D721Med (cell line): ENCODE measurements at places on chromosomes 7 and 10.

DNA sequence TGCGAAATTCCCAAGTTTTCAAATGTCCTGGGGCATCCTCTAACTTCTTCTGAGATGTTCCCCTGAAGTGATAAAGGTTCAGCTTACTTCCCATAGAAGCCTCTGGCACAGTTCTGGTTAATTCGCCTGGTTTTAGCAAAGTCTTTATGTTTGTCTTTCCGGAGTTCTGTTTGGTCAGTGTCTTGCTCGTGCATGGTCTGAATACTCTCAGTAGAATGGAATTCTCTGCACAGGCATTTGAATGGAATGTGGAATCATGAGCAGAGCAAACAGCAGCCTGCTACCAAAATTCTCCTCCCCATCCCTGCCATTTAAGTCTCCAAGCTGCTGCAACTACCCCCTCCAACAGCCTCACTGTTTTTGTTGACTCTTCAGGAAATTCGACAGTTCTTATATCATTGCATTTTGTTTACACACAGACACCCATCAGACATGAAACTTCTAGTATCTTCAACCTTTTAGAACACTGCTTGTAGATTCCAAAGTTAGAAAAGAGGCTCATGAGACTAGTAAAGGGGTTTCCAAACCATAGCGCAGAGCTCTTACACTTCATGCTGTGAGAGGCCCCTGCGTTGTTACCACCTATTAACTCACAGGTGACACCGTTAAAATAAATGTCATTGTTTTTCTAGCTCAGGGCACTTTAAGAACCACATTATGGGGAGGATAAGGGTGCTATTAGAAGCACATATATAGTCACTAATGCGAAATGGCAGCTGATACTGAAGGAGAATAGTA lies 129.7 kb downstream of the PLCE1 start:
- DNase-seq, result no peak

GRCh38 chr7:4800926-4801838 lies 25.8 kb downstream of the AP5Z1 start:
- DNase-seq, result no peak

DNA sequence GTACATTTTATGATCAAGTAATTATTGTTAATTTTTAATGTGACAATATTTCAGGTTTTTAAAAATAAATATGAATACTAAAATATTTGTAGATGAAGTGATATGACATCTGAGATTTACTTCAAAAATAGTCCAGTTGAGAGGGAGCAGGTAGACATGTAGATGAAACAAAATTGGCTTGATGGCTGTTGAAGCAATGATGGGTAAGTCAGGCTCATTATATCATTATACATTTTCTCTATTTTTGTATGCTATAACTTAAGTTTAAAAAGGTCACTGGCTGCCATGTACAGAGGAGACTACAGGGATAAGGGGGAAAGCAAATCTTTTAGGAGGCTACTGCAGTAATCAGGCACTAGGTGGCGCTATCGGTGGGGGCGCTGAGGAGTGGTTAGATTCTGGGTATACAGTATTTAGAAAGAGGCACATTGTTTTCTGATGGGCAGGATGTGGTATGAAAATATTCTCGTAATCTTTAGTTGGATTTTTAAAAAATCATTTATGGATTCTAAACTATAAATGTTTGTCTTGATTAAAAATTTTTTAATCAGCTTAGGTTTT lies 189.8 kb upstream of the IMMP2L start:
- peak; percentile 35 for DNase-seq

DNA sequence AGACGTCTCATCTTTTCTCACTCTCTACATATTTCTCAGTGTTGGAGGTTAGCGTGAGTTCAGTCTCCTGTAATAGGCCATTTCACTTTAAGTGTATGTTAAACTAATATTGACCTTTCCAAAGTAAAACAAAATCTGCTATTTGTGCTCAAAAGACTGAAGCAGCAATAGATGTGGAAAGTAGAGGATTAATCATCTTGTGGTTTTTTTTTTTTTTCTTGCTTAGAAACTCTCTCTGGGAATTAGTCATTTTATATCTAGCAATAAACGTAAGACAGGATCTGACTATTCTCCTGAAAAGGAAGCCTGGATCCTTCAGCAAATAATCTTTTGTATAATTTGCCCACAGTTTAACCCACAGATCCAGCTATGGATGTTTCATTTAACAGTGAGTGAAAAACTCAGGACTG lies 81.7 kb downstream of the NRP1 start:
- DNase-seq, result no peak

DNA sequence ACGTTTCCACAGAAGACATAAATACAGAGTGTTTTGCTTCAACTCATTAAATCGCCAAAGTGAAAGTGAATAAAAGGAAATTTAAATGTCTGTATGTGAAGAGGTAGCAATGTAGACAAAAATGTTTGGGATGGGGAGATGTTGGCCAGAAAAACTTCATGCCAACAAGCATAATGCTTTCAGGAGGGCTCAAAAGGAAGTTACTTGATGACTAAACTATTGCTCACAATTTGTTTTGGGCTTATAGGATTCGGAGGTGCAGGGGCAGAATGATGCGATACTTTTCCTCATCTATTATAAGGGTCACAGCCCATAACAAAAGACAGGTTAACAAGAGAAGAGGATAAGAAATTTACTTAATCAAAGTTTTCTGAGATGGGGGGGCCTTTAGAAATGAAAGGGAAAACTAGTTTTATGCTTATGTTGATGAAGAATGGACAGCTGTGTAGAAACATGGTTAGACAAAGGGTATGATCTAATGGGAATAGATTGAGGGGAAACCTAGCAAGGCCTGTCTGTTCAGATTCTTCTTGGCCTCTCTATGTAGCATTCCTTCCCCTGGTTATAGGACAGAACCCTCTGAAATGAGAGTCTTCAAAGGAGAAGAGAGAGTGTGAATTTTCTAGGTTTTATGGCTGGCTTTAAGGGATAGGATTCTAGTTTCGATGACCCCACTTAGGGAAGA lies 898.6 kb downstream of the LRMDA start:
- DNase-seq, result no peak

DNA sequence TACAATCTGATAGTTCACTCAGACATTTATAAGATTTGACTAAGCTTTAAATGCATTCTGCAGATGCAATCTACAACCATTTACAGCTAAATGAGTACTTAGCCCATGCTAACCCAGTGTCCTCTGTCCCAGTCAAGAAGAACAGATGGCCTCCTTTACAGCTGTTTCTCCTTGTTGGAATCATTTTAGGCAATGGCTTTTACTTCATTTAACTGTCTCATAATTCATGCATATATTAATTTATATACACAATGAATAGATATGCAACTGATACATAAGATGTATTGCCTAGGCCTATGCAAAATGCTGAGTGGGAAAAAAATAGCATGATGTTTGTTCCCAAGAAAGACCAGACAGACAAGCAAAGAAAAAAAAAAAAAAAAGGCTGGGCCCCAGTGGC lies 82.2 kb downstream of the TSPAN12 start:
- DNase-seq, result no peak

DNA sequence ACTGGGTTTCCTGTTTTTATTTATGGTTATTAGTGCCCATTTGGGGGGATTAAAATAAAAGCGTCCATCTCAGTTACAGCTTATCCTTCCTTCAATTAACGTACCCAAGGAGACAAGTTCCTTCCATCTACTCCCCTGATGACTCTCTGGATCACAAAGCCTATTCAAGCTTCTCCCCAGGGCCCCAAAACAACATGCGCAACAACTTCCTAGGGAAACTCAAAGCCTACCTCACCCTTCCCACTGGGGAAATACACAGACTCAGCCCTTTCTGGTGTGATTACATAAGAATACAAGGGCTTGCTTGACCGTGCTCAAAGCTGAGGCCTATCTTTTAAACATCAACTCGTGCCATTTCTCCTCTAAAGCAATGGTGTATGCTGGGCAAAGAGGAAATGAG lies 112.4 kb downstream of the CDK6 start:
- DNase-seq, result no peak

DNA sequence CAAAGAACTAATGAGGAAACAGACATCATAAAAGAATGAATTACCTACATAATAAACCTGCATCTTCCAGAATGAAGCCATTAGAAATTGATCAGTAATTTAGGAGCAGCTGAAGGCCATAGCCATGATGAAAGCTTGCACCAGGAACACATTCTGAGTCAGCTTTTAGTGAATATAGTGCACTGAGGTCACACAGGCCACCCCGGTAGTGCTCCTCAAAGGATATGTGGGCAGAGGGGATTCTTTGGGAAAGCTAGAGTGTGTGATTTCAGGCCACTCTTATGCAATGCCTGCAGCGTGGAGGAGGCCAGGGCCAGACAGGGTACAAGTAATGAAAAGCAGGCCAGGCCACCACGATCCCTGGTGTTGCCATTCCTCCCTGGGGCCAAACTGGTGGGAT lies 451.9 kb downstream of the GRID1 start:
- no peak for DNase-seq

GRCh38 chr7:80450621-80451308 lies 61.1 kb downstream of the GNAT3 start:
- no peak for DNase-seq

DNA sequence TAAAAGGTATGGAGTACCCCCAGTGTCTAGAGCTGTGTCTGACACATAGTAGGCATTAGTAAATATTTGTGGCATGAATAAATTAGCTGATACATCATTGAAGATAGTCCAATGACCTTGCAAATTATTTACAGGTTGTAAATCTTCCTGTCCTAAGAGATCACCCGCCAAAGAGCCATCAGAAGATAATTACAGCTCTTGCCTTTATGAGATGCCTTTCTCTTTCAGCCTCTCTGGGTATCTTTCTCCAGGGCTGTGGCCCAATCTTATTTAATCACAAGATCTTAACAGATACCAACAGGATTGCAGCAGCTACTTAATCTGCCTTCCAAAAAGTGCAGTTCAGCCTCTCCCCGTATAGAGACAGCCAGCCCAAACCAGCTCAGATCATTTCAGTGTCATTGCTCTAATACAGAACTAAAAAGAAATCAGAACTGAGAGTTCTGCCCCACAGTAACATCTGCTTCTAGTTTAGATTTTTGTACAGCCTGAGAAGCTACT lies 41.5 kb downstream of the MYOF start:
- DNase-seq, result no peak
